ENCODE measurements at places on chromosomes 7 and 10.

GRCh38 chr7:103690242-103690974 is 244.4 kb upstream of the SLC26A5 start:
- no peak for DNase-seq

DNA sequence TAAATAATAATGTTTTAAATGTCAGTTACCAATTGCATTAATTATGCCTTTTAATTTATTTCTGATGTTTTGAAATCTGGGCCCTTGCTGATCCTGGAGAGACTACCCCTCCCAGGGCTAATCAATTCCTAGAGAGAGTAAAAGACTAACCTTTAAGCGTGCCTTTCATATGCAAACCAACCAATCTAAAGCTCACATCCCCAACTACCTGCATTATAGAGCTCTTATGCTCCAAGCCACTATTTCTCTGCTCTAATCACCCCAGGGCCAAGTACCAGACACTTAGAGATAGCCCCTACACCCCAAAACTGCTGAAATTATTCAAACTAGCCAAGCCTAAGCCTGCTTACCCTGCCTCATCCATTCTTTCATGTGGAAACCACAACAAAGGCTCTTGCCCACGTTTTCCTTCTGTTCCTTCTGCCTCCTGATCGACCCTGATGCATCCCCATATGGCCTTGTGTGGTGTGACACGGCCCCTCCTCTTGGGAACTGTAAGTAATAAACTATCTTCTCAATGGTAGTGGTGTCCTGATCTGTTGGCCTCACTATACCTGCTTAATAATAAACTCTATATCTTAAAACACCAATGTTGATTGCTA is 97.7 kb downstream of the HIBADH start:
- DNase-seq: no peak

DNA sequence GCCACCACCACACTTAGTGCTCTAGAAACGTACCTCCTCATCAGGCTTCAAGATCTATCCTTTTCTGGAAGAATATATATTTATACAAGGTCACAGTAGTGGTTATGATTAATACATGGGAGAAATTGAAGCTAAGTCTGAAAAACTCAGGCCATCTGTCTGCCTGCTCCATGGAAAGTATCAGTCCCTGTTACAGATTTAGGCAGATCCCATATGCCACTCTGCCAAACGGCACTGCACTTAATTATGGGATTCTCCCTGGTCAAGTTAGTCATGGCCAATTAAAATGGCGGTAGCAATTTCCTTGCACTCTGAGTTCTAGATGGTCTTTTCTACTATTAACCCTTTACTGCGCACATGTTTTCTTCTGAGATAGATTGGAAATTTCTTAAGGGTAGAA is 740.0 kb downstream of the SUGCT start:
- DNase-seq: no peak

DNA sequence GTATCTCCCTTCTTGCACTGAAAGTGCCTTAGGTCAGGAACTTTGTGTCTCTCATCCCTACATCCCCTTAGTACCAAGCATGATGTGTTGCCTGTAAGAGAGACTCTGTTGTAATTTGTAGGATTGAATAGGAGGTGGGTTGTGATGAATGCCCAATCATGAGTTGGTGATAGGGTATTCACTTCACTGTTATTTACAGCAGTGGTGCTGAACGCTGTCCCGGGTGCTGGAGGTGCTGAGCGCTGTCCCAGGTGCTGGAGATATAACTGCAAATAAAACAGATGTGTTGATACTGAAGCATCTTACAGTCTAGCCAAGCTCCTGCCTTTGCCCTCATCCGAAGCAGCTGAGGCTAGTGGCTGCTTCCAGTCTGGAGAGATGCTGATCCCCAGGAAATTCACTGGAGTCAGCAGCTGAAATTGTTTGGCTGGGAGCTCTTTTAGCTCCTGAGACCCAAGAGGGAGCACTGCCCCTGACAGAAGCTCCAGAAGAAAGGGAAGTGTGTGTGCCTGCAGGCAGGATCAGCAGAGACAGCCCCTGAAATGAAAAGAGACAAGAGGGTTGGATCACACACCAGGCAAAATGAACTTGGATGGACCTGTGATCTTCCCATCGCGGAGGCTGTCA is 183.4 kb downstream of the SORCS3 start:
- no peak for DNase-seq

GRCh38 chr10:17231788-17232187 is 3.7 kb downstream of the VIM start:
- no peak for DNase-seq

GRCh38 chr10:116747325-116747724 is 5.0 kb upstream of the HSPA12A start:
- no peak for DNase-seq

DNA sequence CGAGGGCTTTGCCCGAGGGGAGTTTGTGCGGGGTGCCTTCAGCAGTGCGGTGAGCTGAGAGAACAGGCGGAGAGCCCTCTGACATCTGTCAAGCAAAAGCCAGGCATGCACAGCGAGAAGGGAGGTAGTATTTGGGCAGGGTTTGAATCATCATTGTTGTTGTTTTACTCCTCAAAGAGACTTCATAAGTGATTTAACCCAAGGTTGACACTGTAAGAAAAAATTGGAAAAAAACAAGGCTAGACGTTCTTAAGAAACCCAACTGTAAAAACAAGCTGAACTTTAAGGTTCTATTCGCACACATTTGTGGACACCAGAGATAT is 1.3 kb downstream of the ADAM22 start:
- DNase-seq: no peak

- DNase-seq: no peak
Measured at GRCh38 chr10:32073659-32074058, 17.4 kb upstream of the KIF5B start.

DNA sequence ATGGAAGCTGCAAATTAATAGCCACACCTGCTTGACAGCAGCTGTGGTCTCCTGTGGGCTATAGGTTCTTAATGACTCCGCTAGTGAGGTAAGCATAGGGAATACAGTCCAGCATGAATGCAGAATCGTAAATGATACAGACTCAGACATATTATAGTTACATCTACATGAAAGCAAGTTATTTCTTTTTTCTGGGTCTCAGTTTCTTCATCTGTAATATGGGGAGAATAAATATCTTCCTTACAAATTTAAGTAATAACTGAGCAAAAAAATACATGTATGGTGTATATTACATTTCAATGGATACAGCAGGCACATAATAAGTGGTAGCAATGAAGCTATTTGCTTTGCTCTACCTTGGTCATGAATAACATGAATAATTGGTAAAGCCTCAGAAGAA is 245.9 kb upstream of the RHOBTB1 start:
- DNase-seq: no peak

- DNase-seq: no peak
Measured at GRCh38 chr7:50069613-50070012, 23.4 kb downstream of the ZPBP start.

DNA sequence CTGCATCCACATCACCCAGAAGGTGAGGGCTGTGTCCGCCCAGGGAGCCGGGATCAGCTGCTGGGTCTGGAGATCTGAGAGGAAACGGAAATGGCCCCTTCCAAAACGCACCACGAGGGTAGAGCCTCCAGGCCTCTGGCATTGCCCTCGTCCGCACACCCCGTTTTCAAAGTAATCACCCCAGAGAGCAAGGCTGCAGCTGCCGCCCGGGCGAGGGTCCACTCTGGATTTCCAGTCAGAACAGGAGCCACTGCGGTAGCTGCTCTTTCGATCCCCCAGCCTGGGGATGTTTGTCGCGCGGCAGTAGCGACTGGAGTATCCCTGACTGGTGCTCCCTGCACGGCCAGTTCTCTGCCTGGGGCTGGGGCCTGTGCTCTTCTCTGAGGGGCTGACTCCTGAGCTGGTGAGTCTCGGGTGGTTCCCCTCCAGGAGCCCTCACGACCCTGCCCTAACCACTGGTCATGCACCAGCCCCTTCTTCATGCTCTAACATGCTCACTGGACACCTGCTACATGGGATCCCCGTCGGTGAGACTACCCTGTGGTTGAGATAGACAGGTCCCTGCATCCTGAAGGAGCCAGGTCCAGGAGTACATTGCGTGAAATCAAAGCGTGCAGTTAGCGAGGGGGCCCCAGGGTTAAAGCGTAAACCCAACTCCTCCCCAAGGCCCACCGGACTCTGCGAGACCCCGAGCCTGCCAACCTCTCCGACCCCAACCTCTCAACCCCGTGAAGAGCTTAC is 99.2 kb downstream of the FOXL3 start:
- DNase-seq: peak; percentile 2

GRCh38 chr7:155296788-155297516 is 726 bp upstream of the INSIG1 start:
- peak; percentile 76 for DNase-seq

GRCh38 chr7:80478683-80479082 is 33.2 kb downstream of the GNAT3 start:
- no peak for DNase-seq

DNA sequence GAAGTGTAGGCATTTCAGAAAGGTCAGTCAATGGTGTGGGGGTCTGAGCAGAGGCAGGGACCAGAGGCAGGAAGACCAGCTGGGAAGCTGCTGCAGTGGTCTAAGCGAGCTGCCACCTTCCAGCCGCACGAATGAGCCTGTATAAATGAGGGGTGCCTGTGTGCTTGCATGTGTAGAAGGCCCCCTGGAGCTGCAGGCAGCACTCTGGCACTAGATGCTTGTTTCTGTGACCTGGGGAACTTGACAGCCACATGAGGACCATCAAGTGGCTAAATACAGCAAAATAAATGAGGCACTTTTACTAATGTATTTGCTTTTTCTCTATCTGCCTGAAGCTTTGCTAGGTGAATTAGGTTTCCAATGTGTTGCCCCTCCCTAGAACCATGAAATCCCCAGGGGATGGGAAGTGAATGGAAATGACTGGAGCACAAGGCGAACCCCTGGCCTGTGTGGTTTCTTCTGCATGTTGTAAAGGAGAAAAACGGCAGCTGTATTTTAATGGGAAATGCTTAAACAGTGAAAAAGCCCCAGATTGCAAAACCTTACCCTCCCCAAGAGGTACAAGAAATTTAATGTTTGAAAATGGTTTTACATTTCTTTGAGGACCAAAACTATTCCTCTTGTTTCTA is 57.7 kb downstream of the PYROXD2 start:
- DNase-seq: no peak

DNA sequence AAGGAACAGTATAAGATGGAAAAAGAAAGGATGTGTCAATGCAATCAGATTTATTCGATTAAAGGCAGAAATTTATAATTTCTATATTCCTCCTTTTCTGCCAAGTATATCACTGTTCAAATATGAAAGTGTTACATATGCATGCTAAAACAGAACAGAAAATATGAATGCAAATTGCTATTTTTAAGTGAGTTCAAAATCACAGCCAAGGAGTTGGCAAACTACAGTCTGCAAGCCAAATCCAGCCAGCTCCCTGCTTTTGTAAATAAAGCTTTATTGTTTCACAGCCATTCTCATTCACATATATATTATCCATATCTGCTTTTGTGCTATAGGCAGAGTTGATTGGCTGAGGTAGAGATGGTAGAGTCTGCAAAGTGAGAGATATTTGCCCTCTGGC is 747.2 kb downstream of the ANKRD7 start:
- no peak for DNase-seq
